ENCODE measurements at places on chromosomes 1 and 21.

GRCh38 chr1:191508239-191508638 is 650.0 kb upstream of the RGS18 start:
- DNase-seq, result no peak

DNA sequence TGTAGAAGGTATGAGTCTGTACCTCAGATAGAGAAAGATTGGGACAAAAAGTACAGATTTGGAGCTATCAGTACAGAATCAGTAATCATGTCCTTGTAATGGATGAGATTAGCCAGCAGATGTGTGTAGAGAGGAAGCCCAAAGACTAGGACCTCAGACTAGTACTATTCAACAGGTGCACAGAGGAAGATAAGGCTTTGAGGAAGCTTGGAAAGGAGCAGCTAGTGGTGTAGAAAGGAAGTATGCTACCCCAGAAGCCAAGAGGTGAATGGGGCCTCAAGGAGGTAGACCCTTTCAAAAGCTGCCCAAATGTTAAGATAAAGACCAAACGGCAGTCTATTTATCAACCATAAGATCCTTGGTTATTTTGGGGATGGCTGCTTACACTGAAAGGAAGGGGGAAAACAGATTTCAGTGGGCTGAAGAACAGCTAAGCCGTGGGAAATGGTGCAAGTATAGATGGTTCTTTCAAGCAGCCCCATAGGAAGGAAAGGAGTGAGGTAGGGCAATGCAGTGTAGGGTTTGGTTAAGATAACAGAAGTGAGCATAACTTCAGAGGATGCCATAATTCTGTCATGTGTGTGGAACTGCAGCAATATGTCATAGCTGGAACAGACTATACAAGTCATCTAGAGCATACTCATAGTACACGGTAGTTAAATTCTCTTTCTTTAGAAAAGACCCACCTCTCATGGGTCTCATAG is 221.7 kb downstream of the HHIPL2 start:
- no peak for DNase-seq

- no peak for DNase-seq
Observed at GRCh38 chr1:183807549-183808168, 2.7 kb downstream of the RGL1 start.

GRCh38 chr1:44357710-44358109 is 2.7 kb upstream of the ERI3 start:
- no peak for DNase-seq

GRCh38 chr1:215786997-215787396 is 219.9 kb downstream of the KCTD3 start:
- no peak for DNase-seq

DNA sequence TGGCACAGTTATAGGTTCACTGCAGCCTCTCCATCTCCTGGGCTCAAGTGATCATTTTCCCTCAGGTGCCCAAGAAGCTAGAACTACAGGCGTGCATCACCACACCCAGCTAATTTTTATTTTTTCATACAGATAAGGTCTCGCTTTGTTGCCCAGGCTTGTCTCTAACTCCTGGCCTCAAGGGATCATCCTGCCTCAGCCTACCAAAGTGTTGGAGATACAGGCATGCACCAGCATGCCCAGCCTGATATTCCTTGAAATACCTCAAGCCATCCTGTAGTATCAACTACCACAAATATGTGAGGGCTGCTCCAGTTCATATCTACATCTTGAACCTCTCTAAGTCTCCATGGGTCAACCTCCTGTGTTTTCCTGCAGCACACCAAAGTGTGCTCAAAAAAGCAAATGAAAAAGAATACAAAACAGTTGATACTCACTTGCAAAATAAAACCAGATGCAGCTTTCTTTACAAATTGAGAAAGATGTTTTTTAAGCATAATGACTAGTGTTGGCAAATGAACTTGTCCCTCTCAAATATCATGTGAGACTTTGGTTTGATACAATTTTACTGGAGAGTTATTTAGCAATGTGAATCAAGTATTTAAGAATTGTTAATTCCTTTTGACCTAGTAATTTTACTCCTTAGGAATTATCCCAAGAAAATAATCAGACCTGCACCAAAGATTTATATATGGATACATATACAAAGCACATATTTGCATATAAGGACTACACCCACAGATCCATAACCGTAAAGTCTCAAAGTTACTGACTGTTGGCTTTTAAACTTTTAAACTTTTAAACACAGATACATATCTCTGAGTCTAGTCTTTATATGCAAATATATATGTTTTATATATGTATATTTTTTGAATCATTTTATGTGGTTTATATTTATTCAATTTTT is 197.7 kb downstream of the NRIP1 start:
- DNase-seq, result no peak

- DNase-seq, result no peak
Observed at GRCh38 chr1:22117851-22118250, 25.0 kb downstream of the WNT4 start.

- no peak for DNase-seq
Observed at GRCh38 chr1:29453502-29454240, 217.3 kb downstream of the PTPRU start.

DNA sequence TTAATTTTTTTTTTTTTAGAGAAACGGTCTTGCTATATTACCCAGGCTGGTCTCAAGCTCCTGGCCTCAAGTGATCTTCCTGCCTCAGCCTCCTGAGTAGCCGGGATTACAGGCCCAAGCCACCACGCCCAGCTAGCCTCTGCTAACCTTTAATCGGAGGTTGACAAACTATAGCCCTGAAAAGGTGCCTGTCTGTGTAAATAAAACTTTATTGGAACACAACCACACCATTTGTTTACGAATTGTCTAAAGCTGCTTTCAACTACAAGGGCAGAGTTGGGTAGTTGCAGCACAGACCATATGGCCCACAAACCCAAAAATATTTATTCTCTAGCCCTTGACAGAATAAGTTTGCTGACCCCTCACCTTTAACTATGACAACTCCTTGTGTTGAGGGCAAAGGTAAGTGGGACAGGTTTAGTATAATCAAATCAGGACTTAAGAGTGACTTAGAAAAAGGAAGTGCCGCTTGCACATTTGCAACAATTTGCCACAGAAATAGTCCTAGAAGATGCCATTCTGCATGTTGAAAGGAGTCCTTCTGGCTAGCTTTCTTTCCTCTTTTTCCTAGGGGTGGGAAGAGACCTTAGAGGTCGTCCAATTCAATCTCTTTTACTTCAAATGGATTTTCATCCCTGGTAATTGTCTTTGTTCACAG is 16.4 kb downstream of the RGS8 start:
- DNase-seq, result no peak

DNA sequence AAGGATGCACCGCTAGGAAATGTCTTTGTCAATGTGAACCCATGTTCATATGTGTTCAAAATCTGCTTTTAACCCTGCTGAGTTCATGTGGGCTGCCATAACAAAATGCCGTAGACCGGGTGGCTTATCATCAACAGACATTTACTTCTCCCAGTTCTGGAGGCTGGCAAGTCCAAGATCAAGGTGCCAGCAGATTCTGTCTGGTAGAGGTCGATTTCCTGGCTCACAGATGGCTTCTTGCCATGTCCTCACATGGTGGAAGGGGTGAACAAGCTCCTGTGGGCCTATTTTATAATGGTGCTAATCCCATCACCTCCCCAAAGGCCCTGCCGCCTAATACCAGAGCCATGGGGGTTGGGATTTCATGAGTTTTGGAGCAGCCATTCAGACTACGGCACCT is 4.6 kb upstream of the CDCP2 start:
- no peak for DNase-seq

- no peak for DNase-seq
Observed at GRCh38 chr1:235275223-235275622, 52.8 kb downstream of the ARID4B start.

GRCh38 chr1:201556841-201557571 is 18.1 kb downstream of the NAV1 start:
- DNase-seq, result no peak

- DNase-seq, result no peak
Observed at GRCh38 chr21:43597052-43597451, 62.2 kb downstream of the HSF2BP start.

DNA sequence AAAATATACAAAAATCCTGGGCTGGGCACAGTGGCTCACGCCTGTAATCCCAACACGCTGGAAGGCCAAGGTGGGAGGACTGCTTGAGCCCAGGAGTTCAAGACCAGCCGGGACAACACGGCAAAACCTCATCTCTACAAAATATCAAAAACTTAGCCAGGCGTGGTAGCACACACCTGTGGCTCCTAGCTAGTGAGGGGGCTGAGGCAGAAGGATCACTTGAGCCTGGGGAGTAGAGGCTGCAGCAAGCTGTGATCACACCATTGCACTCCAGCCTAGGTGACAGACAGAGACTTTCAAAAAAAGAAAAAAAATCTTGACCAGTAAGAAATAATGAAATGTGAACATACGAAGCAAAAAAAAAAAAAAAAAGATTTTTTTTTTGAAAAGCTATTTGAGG is 52.1 kb downstream of the ARID4B start:
- no peak for DNase-seq

DNA sequence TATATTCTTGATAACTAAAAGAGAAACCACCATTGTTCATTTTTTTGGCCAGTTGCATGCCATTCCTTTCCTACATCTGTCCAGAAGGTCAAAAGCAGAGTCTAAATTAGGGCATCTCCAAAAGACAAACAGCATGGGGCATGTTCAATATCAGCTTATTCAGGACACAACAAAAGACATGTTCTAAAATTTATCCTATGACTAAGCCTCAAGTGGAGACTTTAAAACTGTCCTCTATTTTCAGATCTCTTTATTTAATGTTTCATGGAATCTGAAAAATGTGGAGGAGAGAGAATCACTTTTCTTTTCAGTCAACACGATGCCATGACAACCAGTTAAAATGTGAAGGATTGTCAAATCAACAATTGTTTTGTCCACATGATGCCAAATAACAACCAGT is 303.4 kb upstream of the PRMT6 start:
- DNase-seq, result no peak

DNA sequence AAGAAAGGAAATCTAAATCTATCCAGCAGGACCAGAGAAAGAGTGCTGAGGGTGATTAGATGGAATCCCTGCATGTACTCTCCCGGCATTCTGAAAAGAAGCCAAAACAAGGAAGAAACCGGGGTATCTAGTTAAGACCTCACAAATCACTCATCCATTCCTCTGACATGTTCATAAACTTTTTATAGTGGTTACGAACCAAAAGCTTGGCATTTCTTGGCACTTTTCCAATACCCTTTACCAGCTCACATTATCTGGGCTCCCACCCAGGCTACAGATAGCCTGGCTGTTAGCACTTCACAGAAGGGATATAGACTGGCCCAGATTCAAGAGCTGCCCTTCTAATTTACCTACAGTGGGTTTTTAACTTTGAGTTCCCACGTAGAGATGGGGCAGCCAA is 1.8 kb upstream of the C1orf74 start:
- DNase-seq, result no peak

- no peak for DNase-seq
Observed at GRCh38 chr1:107678993-107679392, 286.0 kb downstream of the VAV3 start.

DNA sequence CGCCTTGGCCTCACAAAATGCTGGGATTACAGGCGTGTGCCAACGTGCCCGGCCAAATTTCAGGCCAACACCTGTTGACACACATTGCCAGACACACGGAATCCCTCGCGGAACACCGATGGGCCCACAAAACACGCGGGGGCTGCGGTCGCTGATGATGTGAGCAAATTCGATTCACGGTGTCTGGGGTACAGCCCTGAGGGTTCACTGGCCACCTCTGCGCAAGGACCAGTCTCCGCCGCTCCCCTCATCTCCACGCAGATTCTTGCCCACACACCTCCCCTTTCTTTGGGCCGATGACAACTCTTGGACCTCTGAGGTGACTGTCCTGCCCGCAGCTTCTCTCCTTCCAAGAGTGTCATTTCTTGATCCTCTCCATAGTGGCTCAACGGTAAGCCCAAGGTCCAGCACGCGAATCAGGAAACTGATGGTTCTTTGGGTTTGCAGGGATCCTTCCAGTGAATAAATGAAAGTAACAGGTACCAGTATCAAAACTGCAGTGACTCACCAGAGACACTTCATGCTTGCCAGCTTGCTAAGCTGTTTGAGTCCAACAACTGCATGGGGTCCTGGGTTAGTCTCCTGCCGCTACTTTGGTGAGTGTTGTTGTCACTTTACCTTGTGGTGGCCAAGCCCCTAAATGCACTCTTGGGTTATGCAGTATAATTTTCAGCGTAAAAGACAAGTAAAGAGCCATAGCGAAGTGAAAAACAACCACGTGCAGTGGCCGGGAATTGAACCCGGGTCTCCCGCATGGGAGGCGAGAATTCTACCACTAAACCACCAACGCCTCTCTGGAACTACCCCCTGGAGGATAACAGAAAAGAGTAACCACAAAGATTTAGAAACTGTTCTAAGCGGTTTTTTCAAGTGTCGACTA is 11.0 kb upstream of the RNU1-3 start:
- no peak for DNase-seq

DNA sequence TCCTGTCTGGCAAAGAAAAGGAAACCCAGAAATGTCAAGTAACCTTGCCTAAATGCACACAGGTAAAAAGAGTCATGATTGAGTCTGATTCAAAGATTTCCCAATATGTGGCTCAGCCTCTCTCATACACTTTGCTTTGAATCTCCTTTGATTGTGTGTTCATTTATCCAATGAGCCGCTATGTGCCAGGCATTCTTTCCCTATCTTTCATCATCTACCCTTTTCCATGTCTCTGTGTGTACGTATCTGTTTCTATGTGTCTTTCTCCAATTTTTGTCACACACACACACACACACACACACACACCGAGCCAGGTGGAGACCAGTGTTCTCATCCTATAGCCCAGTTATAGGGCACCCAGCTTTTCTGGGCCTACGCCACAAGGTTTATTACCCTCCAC is 35.7 kb upstream of the BCL9 start:
- DNase-seq, result no peak

Measured in midbrain (tissue), 1 donor.